ENCODE measurements at places on chromosomes 11 and 22.
A peak's percentile ranks its signal among the peaks of the same experiment; 100 is the strongest.

- no peak for DNase-seq
- H3K4me3 ChIP-seq: no peak overlapping the region
- H3K4me1 ChIP-seq: no peaks in the 10 kb centered on the region
- no peak overlapping the region for H3K27ac ChIP-seq
- no peaks in the 10 kb centered on the region for H3K27me3 ChIP-seq
Observed at GRCh38 chr11:133500936-133501335, 31.4 kb downstream of the OPCML start.

DNA sequence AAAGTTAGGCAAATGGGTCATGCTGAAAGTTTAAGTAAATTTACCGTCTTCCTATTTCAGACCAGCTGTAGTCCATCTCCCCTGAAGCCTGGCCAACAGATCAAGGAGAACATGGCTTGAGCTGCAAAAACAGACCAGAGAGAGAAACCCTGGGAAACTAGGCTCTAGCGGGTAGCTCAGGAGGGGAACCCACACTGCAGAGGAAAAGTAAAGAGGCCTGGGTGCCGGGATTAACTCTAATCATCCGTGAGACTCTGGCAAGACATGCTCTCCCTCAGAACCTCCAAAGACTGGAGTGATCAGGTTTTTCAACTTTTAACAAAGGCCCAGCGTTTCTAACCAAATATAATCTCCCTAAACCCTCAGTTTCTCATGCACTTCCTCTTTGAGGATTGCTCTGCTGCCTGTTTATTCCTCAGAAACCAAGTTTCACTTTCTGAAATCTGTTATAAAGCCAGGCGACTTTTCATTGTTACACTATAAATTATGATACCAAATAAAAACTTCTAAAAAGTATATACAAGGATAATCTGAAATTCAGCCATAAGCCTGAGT is 67.5 kb downstream of the GAB2 start:
- H3K4me1 ChIP-seq: peaks cover 27% of the 10 kb centered on the region
- peak; percentile 41 for DNase-seq
- H3K4me3 ChIP-seq: no peak overlapping the region
- no peaks in the 10 kb centered on the region for H3K36me3 ChIP-seq
- peak overlapping the region; percentile 70 for H3K27ac ChIP-seq
- H3K27me3 ChIP-seq: no peaks in the 10 kb centered on the region

DNA sequence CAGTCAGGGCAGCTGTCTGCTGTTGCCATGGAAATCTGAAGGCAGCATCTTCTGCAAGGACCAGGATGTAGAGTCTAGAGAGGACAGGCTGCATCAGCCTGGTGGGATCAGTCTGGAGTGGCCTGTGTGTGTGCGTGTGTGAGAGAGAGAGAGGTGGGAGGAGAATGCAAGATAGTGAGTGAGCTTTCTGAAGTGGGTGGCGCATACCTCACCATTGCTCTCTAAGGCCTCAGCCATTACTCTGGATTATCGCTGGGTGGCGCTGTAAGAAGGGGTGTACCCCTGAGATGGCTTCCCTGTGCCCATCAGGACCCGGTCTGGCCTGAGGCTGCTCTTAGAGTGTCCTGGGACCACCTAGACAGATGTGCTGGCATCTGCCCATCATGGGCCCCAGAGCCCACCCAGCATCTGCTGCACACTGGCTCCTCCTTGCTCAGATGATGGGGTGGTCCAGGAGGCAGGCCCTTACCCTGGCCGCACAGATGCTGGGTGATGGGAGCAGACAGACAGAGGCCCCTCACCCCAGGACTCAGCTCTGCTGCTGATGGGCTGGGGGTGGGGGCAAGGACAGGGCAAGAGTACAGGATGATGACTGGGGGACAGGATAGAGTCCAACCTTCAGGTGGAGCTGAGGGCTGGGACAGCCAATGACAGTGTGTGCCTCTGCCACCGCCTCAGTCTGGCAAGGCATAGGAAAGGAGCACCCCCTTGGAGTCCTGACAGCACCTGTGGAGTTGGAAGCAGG is 25.7 kb upstream of the TUB start:
- H3K27me3 ChIP-seq: no peaks in the 10 kb centered on the region
- H3K4me1 ChIP-seq: no peaks in the 10 kb centered on the region
- H3K27ac ChIP-seq: no peak overlapping the region
- H3K4me3 ChIP-seq: no peak overlapping the region
- no peak for DNase-seq

- no peak for DNase-seq
- H3K27me3 ChIP-seq: no peaks in the 10 kb centered on the region
- no peaks in the 10 kb centered on the region for H3K36me3 ChIP-seq
- H3K4me1 ChIP-seq: peaks cover 10% of the 10 kb centered on the region
- H3K27ac ChIP-seq: no peak overlapping the region
- H3K4me3 ChIP-seq: no peak overlapping the region
Observed at GRCh38 chr22:35860837-35861236, 143.2 kb downstream of the APOL5 start.

DNA sequence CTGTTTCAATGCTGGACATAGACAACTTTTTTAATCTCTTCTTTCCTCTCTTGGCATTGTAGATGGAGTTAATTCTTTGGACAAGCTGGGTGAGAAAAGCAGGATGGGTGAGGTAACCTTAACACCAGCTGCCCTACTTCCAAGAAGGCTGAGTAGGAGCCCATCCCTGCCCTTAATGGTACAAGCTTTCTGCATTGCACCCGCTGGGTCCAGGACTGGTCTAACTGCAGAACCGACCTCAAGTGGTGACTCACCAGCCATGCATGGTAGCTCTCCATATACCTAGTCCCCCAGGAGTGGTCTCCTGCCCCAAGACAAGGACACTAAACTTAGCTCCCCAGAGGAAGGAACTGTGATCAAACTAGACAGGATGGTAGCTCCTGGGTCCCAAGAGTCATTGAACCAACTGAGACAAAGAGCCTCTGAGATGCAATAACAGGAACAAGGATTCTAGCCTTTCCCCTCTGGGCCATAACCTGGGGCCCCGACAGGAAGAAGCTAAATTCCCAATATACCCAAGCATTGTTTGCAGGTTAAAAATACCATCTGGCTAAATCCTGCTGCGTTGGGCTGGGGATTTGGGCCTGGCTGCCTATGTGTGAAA is 32.1 kb downstream of the RPL27A start:
- no peak overlapping the region for H3K4me3 ChIP-seq
- no peak for DNase-seq
- H3K27ac ChIP-seq: no peak overlapping the region
- peaks cover 1% of the 10 kb centered on the region for H3K36me3 ChIP-seq
- H3K27me3 ChIP-seq: no peaks in the 10 kb centered on the region

DNA sequence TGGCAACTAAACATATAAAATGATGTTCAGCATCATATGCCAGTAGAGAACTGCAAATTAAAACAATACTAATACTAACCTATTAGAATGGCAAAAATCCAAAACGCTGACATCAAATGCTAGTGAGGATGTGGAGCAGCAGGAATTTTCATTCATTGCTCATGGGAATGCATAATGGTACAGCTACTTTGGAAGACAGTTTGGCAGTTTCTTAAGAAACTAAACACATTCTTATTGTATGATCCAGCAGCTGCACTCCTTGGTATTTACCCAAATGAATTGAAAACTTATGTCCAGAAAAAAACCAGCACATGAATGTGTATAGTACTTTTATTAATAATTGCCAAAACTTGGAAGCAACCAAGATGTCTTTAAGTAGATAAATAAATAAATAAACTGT is 258.0 kb downstream of the TENM4 start:
- H3K4me1 ChIP-seq: no peaks in the 10 kb centered on the region
- no peak for DNase-seq
- no peak overlapping the region for H3K27ac ChIP-seq
- no peak overlapping the region for H3K4me3 ChIP-seq
- peaks cover under 1% of the 10 kb centered on the region for H3K27me3 ChIP-seq
- no peaks in the 10 kb centered on the region for H3K36me3 ChIP-seq

- peak overlapping the region; percentile 92 for H3K27ac ChIP-seq
- peak; percentile 74 for DNase-seq
- peaks cover 27% of the 10 kb centered on the region for H3K4me1 ChIP-seq
Observed at GRCh38 chr11:64842366-64842759, 2.1 kb downstream of the CDC42BPG start.

GRCh38 chr11:18650859-18651557 is 16.9 kb upstream of the SPTY2D1 start:
- H3K27ac ChIP-seq: no peak overlapping the region
- H3K27me3 ChIP-seq: no peaks in the 10 kb centered on the region
- H3K4me1 ChIP-seq: no peaks in the 10 kb centered on the region

- H3K36me3 ChIP-seq: no peaks in the 10 kb centered on the region
- H3K27me3 ChIP-seq: peaks cover 2% of the 10 kb centered on the region
- H3K4me1 ChIP-seq: no peaks in the 10 kb centered on the region
Observed at GRCh38 chr11:125236072-125236825, 71.7 kb downstream of the PKNOX2 start.

GRCh38 chr11:60431251-60431650 is 1.9 kb downstream of the MS4A5 start:
- no peak overlapping the region for H3K4me3 ChIP-seq
- H3K36me3 ChIP-seq: no peaks in the 10 kb centered on the region
- no peak overlapping the region for H3K27ac ChIP-seq
- H3K27me3 ChIP-seq: no peaks in the 10 kb centered on the region
- H3K4me1 ChIP-seq: no peaks in the 10 kb centered on the region

- DNase-seq: no peak
- H3K4me3 ChIP-seq: no peak overlapping the region
- H3K27ac ChIP-seq: peak overlapping the region; percentile 83
- no peaks in the 10 kb centered on the region for H3K27me3 ChIP-seq
- peaks cover 67% of the 10 kb centered on the region for H3K4me1 ChIP-seq
Observed at GRCh38 chr11:12159351-12160099, 49.1 kb downstream of the MICAL2 start.
